ENCODE measurements at places on chromosomes 12 and 14.

GRCh38 chr12:50618864-50619609, 114.3 kb downstream of the DIP2B start:
- DNase-seq, result no peak

- DNase-seq, result no peak
Measured at GRCh38 chr12:57476993-57477709, 2.5 kb downstream of the ARHGAP9 start.

GRCh38 chr12:27272373-27273028, 28.4 kb downstream of the STK38L start:
- no peak for DNase-seq

GRCh38 chr14:105471297-105471821, 3.3 kb upstream of the CRIP2 start:
- no peak for DNase-seq

GRCh38 chr12:23536293-23536692, 413.2 kb downstream of the SOX5 start:
- no peak for DNase-seq

GRCh38 chr12:120687578-120688289, 785 bp downstream of the MLEC start:
- DNase-seq, result peak; percentile 43

GRCh38 chr12:4311776-4312175, 9.2 kb upstream of the TIGAR start:
- DNase-seq, result no peak

GRCh38 chr12:106096376-106096775, 42.4 kb downstream of the NUAK1 start:
- no peak for DNase-seq

- DNase-seq, result no peak
Measured at GRCh38 chr12:1575408-1576401, 18.7 kb downstream of the FBXL14 start.

GRCh38 chr12:53098354-53098981, 1.0 kb downstream of the IGFBP6 start:
- peak; percentile 23 for DNase-seq

DNA sequence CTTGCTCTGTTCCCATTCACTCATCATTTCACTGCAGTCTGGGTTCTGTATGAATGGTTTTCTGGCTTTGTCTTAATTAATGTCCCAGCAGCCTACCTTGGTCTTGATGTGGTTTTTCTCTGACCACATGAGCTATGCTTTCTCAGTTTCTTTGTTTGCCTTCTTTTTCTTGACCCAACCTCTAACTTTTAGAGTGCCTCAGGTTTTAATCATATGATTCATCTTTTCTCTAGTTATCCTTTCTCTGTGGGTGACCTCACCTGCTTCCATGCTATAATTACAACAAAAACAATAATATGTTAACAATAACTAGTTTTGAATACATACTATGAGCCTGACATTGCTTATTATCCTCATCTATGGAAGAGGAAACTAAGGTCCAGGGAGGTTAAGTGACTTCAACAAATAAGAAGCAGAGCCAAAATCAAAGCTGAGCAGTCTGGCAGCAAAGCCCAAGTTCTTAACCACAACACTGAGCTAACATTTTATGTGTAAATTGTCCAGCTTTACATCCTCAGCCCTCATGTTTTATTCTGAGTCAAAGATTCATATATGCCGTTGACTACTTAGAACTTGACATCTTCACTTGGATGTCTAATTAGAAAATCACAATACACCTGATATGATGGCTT, 4.7 kb upstream of the EPYC start:
- DNase-seq, result no peak

GRCh38 chr12:87883806-87884205, 145.4 kb downstream of the C12orf50 start:
- no peak for DNase-seq

DNA sequence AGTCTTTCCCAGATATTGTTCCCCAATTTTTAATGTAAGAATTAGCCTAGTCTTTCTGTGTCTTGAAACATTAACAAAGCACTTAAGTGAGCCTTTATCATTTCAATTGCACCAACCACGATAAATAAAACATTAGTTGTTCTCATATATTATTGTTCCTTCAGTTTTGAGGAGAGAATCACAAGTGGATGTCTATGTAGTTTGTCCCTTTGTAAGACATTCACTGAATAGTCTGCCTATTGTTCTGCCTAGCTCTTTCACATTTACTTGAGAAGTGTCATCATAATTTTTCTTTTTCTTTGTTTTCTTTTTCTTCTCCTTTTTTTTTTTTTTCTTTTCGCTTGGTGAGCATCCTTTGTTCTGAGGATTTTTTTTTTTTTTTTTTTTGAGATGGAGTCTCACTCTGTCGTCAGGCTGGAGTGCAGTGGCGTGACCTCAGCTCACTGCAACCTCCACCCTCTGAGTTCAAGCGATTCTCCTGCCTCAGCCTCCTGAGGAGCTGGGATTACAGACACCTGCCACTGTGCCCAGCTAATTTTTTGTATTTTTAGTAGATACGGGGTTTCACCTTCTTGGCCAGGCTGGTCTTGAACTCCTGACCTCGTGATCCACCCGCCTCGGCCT, 129.7 kb downstream of the SYT1 start:
- no peak for DNase-seq

DNA sequence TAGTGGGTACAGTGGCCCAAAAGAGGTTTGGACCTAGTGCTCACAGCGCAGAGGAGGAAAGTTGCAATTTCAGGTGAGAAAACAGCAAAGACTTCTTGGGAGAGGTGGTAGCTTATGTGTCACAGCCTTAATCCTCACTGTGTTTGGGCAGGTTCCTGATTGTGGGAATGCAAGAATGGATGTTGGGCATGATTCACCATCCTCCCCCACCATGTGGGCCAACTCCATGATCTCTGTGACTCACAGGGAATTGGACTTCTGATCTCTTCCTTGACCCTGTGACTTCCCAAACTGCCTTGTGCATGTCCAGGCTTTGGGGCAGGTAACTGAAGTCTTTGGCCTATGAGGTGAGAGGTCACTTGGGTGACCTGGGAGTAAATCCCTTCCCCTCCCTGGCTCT, 1.8 kb upstream of the CHST11 start:
- no peak for DNase-seq

GRCh38 chr12:15928346-15928745, 17.2 kb downstream of the DERA start:
- DNase-seq, result no peak

DNA sequence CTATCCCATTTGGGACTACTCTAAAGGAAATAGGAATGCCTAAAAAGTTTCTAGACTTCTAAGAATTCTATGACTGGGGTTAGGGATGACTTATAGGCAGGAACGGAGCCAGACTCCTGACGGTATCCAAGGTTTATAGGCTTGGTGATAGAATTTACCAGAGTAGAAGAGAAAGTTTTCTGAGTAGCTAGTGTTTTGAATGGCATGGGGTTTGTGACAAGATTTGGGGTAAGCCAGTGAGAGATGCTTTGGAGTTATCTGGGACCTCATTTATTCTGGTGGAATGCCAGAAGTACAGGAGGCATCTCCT, 444.6 kb downstream of the RAD51B start:
- DNase-seq, result no peak

GRCh38 chr12:53719649-53720048, 7.6 kb downstream of the CALCOCO1 start:
- DNase-seq, result no peak

GRCh38 chr14:92511453-92512238, 1.9 kb upstream of the RIN3 start:
- DNase-seq, result no peak

DNA sequence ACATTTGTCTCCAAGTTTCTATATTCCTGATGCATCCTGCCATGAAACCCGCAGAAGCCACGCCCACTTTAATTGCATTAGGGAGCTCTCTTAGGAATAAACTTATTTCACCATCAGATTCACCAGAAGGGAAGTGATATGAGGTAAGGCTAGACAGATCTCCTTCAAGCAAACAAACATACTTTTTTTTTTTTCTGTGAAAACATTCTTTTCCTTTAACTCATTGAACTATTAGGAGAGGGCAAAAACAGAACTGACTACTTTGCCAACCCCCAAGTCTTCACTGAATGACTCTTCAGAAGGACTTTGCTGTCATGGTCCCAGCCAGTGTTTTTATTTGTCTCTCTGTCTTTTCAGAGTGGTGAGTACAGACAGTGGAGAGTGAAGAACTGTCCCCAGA, 48.4 kb downstream of the GTF2A1 start:
- DNase-seq, result no peak

DNA sequence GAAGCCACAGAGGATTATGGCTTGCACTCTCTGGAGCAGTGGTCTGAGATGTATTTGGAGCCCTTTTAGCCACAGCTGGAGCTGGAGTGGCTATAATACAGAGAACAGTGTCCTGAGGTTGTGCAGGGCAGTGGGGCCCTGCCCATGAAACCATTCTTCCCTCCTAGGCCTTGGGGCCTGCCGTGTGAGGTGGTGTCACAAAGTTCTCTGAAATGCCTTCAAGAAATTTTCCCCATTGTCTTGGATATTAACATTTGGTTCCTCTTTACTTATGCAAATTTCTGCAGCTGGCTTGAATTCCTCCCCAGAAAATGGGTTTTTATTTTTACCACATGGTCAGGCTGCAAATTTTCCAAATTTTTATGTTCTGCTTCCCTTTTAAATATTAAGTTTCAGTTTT, 79.3 kb downstream of the UNC79 start:
- DNase-seq, result no peak

DNA sequence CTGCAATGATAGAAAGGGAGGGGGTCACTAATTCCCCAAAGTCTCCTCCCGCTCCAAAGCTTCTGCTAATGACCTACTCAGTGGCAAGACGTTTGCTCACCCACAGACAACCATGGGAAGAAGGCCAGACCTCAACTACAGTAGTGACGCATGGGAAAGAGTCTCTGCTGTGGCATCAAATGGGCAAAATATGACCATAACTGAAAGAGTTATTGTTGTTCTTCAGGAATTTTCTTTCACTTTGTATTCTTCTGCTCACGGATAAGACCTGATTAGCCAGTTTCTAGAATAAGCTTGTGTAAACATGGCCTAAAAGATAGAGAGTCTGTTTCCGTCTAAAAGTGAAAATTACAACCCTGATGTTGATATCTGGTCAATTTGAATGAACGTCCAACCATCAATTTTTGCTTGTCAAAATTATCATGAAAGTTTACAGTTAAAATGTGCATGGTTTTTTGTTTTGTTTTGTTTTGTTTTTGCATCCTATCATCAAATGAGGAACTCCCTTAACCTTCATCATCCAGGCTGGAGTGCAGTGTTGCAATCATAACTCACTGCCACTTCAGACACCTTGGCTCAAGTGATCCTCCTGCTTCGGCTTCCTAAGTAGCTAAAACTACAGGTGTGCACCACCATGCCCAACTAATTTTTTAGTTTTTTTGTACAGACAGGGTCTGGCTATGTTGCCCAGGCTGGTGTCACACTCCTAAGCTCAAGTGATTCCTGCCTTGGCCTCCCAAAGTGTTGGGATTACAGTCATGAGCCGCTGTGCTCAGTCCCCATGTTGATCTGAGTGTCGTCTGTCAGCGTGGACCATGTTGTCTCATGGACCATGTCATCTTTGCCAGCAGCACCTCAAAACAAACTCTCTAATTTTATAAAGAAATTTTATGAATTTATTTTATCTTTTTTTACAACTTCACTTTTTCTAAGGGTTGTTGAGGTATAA, 7.0 kb downstream of the KRT6B start:
- no peak for DNase-seq

GRCh38 chr14:102252834-102253801, 51.8 kb downstream of the MOK start:
- no peak for DNase-seq

DNA sequence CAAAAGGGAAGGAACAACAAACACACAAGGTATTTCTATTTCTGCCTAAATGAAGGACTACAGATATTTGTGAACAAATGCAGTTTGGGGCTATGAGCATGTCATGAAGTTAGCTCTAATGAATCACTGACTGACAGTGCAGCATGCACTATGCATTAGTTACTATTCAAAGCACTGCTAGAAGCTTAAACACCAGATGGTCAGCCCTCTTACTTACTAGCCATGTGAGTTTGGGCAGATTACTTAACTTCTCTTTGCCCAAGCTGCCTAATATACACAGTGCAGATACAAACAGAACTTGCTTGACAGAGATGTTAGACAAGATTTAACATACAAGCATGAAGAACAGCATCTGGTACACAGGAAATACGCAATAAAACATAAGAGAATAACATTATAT, 96.0 kb downstream of the ATXN2 start:
- no peak for DNase-seq

GRCh38 chr12:128840862-128841468, 12.3 kb upstream of the GLT1D1 start:
- DNase-seq, result no peak

DNA sequence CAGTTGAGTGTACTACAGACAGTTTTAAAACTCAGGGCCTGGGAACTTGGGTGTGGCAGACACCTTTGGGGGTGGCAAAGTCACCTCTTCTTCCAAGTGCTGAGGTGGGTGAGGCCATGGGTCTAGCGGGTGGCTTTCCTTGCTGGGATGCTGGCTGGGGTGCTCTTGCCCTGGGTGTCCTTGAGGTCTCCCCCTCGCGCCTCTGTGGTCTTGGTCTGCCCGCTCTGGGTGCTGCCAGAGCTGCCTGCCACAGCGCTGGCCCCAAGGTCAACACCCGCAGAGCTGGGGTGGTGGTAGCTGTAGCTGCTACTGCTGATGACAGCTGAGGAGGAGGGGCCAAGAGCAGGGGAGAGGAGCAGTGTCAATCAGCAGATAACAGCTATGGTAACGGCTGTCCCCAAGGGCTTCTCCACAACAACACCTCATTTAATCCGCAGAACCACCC, 6.8 kb downstream of the KRT74 start:
- no peak for DNase-seq

DNA sequence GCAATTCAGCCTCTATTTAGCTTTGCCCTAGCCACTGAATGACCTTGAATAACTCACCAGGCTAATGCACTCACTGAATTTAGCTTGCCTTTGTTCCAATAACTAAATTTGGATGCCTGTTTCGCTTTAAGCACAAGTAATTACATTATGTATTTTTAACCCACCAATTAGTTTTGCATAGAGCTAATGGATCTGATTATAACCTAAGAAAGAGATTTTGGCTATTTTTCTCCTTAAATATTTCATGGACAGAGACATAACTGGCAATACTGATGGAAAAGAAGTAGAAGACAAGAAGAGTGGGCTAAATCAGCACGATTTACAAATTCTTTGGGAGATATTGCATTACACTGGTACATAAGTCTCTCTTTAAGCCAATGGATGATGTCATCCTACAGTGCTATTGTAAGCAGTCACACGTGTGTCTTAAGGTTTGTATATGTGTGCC, 85.7 kb downstream of the AKAP6 start:
- DNase-seq, result no peak

DNA sequence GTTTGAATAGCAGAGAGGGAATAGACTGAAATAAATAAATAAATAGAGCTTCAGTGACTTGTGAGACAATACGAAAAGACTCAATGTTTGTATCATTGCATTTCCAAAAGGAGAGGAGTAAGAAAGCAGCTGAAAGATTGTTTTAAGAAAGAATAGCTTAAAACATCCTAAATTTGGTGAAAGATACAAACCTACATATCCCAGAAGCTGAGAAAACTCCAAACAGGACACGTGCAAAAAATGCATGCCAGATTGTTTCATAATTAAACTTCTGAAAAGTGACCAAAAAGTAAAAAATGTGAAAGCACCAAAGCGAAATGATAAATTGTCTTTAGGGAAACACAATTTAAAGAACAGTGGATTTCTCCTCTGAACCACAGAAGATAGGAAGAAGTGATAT, 711.0 kb downstream of the AACS start:
- no peak for DNase-seq

All from stimulated activated naive CD4-positive, alpha-beta T cell treated with Interleukin-2 at 50 U/mL for 16 hours (primary cell).